ENCODE measurements at places on chromosomes 13 and 19. TPM values are rescaled to one million over a fixed set of nuclear protein-coding genes. Genes with fewer than 3 reads are reported as not detected.

GRCh38 chr13:55613429-55614187, 1527.1 kb upstream of the PRR20A start:
- no peak for DNase-seq

- DNase-seq: no peak
These were observed 125.2 kb downstream of the FGF9 start for GRCh38 chr13:21796066-21796465.

- DNase-seq: no peak
These were observed 2554.8 kb downstream of the PCDH9 start for GRCh38 chr13:64675255-64675892.

The ACP5 gene
- total RNA-seq: 22.9 TPM

All from activated T-cell treated with anti-CD3 and anti-CD28 coated beads, Interleukin-2, amount 50 U/mL, for 72 hours (primary cell).